Lower lobe of right lung (tissue), 2 donors: ENCODE measurements at places on chromosomes 6 and 20. TPM values are rescaled to one million over a fixed set of nuclear protein-coding genes. Genes with fewer than 3 reads are reported as not detected.

DNA sequence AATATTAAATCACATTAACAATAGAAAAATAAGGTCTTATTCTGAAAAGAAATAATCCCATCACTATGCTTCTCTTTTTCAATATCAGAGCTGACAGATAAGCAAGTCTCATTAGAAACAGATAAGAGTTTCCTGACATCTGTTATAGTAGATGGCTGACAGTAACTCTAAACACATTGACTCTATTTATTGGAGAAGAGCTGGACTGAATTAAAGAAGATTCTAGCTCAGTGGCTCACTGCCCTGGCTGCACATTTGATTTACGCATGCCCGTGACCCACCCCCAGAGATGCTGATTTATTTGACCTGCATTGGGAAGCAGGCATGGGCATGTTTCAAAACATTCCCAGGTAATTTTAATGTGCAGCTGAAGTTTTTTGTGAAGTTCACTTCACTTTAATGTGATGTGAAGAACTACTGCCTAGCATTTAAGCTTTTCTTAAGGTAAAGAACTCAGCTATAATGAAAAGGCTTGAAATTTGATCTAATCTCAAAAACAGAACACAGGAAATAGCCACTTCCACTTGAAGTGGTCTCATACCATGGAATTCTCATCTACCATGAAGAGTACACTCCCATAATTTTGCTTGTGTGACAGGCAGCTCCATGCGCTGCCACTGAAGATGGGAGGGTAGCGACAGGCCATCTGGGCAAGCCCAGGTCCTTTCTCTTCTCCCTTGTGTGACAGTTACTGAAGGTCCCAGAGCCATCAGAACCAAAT lies 162.3 kb downstream of the TPBG start:
- DNase-seq: no peak
- H3K36me3 ChIP-seq: no peaks in the 10 kb centered on the region
- no peaks in the 10 kb centered on the region for H3K27me3 ChIP-seq
- no peaks in the 10 kb centered on the region for H3K4me1 ChIP-seq
- H3K4me3 ChIP-seq: no peak overlapping the region

DNA sequence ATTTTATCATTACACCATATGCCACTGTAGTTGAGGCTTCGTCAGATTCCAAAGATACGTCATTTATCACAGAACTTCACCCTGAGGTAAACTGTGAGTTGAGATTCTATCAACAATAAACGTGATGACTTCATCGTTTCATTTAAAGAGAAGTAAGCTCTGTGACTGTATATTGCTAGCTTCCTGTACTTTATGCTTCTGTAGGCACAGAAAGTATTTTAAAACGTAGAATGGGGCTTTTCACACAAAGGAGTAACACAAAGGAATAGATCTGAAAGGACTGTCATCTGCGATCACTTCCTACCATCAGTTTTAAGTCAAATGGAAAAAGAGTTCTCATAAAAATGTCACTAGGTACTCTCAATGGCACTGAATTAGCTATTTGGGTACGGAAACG lies 234.4 kb upstream of the MCHR2 start:
- H3K27me3 ChIP-seq: no peaks in the 10 kb centered on the region
- H3K4me1 ChIP-seq: no peaks in the 10 kb centered on the region
- peak overlapping the region; percentile 55 for H3K4me3 ChIP-seq
- DNase-seq: no peak
- H3K36me3 ChIP-seq: no peaks in the 10 kb centered on the region

DNA sequence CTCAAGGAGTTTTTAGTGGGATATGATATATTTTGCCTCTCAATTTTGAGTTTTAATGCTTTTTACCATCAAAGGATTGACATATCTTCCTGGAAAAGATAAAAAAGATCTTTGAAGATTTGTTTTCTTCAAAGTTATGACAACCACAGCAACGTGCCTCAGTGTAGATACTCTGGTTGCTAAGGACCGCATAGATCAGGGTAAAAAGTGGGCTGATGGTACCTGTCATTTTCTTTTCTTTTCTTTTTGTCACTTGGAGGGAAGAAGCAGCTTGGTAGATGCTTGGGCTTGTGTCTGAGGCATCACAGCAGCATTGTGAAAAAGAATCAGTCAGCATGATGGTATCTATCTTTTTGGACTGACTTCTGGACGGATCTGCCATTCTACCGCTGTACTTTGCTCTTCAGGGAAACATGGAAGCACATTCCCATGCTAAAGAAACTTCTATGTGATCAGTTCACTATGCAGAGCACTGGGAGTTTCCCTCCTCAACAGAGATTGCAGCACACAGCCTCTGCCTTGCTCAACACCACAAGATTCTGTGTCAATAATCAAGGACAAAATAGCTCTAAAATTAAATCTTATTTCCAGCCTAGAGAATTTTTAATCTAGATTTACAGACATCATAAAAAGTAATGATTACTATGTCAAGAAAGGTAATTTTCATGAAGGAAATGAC lies 54.8 kb upstream of the SGK1 start:
- H3K27me3 ChIP-seq: no peaks in the 10 kb centered on the region
- H3K4me1 ChIP-seq: peaks cover 27% of the 10 kb centered on the region
- peak overlapping the region; percentile 68 for H3K27ac ChIP-seq
- H3K36me3 ChIP-seq: no peaks in the 10 kb centered on the region

OGFR gene
- total RNA-seq: 69.4 TPM

ZBTB46 gene
- total RNA-seq: 9.9 TPM
